A549 treated with Mapracorat at 1 μM for 4 hours (cell line): ENCODE measurements at places on chromosomes 6 and 20. TPM values are rescaled to one million over a fixed set of nuclear protein-coding genes. Genes with fewer than 3 reads are reported as not detected.

The B3GALT4 gene
- 0.56 to 1.3 TPM (median 0.87 TPM) in 5 replicates for total RNA-seq

The OXT gene
- total RNA-seq, result not detected in 5 replicates

The PPIL6 gene
- total RNA-seq, result 2.5 to 3.6 TPM (median 2.9 TPM) in 5 replicates

The CDH4 gene
- total RNA-seq, result 6.4 to 8.6 TPM (median 7.2 TPM) in 5 replicates

The OR2H2 gene
- not detected in 5 replicates for total RNA-seq
